Heart right ventricle (tissue), 16 donors: ENCODE measurements at places on chromosomes 2 and 18. TPM values are rescaled to one million over a fixed set of nuclear protein-coding genes. Genes with fewer than 3 reads are reported as not detected.

The SPATA3 gene
- not detected for total RNA-seq

The TXNL1 gene
- 98.2 TPM for total RNA-seq

The PRSS56 gene
- not detected for total RNA-seq

The CRYBA2 gene
- not detected for total RNA-seq

The FECH gene
- 30.7 TPM for total RNA-seq
